ENCODE measurements at places on chromosomes 12 and 14. TPM values are rescaled to one million over a fixed set of nuclear protein-coding genes. Genes with fewer than 3 reads are reported as not detected.

COL2A1 gene
- total RNA-seq, result 6.6 TPM

KRT5 gene
- 9.9 TPM for total RNA-seq

FSCB gene
- not detected for total RNA-seq

DNA sequence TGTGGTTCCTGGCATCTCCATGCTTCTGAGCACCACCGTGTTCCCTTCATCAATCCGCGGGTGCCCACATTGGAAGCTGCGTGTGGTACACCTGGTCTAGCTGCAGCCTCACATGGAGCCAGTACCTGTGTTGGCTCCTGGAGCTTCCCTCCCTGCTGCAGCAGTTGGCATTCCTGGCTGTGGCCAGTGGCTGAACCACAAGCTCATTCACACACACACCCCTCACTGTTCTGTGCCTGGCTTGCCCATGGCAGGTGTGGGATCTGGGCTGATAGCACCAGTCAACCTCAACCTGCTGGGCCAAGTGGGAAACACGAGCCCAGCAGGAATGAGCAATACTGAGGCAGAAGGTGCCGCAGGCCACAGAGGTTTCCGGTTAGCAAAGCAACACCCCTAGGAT, 256.2 kb upstream of the LRFN5 start:
- DNase-seq, result peak; percentile 34

GRCh38 chr12:27431185-27431584, 15.4 kb upstream of the SMCO2 start:
- DNase-seq, result no peak

DNA sequence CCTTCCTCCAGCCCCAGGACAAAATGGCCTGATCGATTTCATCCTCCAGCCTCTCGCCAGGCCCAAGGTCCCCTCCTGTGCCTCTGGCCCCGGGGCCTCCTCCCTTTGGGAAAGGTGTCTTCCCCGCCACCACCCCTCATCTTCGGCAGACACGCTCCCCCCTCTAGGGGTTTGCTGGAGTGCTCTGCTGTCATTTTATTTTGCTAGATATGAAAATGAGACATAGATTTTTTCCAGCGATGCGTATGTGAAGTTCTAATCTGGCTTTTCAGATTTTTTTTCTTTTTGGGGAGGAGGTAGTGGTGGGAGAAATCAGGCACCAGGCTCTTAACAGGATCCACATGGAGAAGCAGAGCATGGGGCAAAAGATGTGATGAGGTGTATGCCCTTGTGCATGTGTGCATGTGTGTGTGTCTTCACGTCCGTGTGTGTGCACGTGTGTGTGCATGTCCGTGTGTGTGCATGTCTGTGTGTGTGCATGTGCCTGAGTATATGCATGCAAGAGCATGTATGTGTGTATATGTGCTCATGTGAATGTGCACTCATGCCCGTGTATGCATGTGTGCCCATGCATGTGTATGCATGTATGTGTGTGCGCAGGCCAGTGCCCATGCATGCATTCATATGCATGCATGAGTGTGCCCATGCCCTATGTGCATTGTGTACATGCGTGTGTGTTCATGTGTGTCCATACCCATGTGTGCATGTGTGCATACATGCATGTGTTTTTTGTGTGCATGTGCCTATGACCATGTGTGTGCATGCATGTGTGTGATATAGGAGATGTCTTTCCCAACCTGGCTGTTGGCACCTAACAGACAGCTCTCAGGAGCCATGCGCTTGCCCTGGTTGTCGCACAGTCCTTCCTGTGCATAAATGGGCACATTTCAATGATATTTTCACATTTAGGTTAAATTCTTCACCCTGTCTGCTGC, 203.0 kb downstream of the RBM19 start:
- no peak for DNase-seq

DNA sequence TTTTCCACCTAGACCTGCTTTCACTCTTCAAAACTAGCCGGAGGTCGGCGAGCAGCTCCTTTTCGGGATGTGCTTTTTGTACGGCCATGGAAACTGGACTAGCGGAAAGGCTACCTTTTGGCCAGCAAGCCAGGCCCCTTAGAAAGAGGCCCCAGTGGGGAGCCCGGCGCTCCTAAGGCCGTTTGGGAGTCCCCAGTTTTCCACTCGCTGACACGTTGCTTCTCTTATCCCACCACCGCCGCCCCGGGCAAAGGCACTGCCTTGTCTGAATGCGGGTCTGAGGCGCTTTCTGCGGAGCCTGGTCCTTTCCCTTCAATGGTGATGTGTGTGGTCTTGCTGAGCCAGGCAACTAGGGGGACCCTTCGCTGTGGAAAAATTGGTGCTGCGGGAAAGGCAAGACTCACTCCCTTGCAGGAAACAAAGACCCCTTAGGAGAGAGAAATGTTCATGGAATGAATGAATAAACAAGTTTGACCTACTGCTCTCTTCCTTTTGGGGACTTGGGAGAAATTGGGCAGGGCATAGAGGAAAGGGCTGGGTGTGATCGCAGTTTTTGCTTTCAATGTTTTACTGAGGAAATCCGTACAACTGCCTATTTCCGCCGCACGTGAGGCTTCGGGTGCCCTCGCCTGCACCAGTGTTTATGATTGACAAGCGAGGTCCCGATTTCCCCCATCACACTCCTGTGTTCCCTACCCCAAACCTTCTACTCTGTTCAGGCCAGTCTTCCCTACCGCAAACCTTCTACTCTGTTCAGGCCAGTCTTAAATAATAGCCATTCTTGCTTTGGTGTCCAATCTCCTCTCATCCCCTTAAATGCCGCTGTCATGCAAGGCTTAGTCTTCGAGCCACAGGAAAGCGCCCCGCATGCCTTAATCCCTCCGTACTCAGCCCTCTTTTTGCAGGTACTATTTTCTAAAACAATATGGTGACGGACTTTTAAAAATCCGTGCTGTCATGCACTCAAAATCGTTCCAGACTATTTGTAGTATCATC, 1.0 kb upstream of the SLC38A2 start:
- DNase-seq, result peak; percentile 77
